Immature natural killer cell (primary cell): ENCODE measurements at places on chromosomes 3 and 15. TPM values are rescaled to one million over a fixed set of nuclear protein-coding genes. Genes with fewer than 3 reads are reported as not detected.

DNA sequence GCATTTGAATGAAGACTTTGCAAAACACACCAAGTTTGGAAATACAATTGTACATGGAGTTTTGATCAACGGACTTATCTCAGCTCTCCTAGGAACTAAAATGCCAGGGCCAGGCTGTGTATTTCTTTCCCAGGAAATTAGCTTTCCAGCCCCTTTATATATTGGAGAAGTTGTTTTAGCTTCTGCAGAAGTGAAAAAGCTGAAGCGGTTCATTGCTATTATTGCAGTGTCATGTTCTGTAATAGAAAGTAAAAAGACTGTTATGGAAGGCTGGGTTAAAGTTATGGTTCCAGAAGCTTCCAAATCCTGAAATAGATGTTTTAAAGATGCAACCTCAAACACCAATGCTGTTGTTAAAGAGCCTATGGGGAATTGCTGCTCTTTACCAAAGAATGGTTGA lies 11.5 kb downstream of the HTD2 start:
- H3K36me3 ChIP-seq, result peaks cover 30% of the 10 kb centered on the region
- no peak overlapping the region for H3K27ac ChIP-seq
- H3K4me3 ChIP-seq, result no peak overlapping the region
- DNase-seq, result no peak
- H3K27me3 ChIP-seq, result no peaks in the 10 kb centered on the region

- H3K4me3 ChIP-seq, result no peak overlapping the region
- H3K4me1 ChIP-seq, result no peaks in the 10 kb centered on the region
- H3K36me3 ChIP-seq, result no peaks in the 10 kb centered on the region
- DNase-seq, result no peak
- H3K27me3 ChIP-seq, result peaks cover 3% of the 10 kb centered on the region
Observed at GRCh38 chr15:90844696-90845095, 23.7 kb upstream of the FURIN start.

DNA sequence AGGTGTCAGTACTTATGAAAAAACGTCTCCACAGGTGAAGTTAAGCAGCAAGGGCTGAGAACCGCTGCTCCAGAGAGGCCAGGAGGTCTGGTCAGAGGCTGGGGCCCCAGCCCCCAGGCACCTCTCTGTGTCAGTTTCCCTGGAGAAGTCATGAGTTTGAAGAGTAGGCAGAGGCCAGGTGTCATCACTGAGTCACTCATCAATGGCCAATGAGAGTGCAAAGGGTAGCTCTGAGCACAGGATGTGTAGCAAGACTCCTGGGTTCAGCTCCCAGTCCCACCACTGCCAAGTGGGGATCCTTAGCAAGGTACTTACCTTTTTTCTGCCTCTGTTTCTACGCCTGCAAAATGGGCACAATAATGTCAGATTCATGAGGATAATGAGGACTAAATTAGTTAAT lies 47.9 kb downstream of the CORO2B start:
- no peak overlapping the region for H3K27ac ChIP-seq
- H3K4me1 ChIP-seq, result no peaks in the 10 kb centered on the region
- no peaks in the 10 kb centered on the region for H3K36me3 ChIP-seq
- H3K27me3 ChIP-seq, result no peaks in the 10 kb centered on the region
- H3K4me3 ChIP-seq, result no peak overlapping the region

DNA sequence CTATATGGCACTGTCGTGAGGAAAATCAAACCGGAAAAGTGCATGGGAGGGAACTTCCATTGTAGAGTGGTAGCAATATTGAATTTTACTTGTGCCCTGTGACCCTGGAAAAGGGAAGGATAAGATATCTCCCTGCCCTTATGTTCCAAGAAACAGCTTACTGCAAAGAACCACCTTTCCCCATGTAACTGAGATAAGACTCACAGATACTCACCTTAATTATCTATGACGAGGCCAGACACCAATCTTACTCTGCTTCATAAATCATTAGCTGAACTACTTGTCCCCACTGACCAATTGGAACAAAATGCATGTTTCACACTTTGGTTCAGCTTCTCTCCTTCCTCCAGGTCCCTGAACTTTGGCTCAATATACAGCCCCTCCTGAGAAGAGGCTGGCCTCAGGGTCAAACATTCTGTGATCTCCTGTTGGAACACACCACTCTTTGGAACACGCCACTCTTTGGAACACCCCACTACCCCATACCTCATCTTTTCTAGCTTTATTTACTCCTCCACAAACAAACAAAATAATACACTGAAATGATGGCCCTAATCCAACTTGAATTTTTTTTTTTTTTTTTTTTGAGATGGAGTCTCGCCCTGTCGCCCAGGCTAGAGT lies 6.9 kb upstream of the TOPAZ1 start:
- H3K4me3 ChIP-seq, result no peak overlapping the region
- peaks cover 4% of the 10 kb centered on the region for H3K27me3 ChIP-seq
- no peak overlapping the region for H3K27ac ChIP-seq

DNA sequence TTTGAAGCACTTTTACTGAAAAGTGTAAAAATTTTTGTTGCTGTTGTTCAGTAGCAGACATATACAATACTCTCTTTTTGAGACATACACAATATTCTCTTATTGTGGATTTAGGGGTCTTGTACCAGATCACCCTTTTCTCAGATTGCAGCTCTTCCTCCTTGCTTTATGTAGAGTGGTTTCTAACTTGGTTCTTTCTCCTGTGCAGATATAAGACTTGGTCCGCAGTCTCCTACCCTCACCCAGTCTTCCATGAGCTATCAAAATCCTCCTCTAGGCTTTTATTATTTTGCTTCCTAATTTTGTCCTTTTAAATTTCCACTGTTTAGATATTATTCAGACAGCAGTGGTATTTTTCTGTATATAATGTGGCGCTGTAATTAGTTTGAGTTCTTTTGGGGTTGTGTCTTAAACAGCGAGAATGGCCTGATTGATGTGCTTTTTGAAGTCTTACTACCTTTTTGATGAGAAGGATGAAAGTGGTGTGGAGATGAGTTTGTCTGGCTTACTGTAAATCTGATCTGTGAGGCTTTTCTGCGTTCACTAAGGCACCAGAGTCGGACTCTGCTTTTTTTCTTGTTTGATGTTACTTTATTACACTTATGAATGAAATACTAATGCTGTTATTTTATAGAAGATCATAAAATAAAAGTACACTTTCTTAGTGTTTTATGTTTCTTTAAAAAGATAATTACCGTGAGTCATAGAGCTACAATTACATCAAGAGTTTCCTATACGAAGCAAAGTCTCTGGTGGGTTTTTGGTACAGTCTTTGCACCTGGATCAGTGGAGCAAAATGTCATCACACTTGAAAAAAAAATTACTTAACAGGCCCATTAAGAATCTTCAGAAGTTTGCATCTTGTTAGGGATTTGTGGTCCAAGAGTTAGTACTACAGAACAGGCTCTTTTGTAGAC lies 27.8 kb downstream of the FNDC3B start:
- peaks cover 94% of the 10 kb centered on the region for H3K4me1 ChIP-seq
- H3K27ac ChIP-seq, result peak overlapping the region; percentile 36
- no peak overlapping the region for H3K4me3 ChIP-seq

DNA sequence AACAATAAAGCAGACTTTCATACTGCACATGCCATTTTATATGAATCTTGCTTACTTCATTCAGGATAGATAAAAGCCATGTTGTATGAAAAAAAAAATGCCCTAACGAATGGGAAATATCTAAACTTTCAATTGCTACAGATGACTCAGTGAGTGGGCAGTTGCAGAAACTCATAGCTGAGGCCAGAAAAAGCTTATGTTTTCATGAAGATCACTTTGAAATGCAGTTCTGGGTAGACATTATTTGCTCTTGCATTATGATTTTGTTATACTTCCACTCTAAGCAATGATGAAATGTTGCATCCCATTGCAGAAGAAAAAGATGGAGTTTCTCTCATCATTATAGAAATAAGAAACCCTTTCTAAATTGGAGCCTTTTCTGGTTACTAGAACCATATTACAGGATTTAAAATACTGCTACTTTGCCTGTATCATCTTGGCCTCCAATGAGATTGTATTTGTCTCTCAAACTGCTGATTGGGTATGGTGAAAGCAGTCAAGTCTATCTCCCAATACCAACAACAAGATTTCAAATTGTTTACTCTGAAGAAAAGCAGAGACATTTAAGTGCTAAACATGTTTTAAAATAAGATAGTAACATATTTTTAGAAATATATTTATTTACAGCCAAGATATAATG lies 17.0 kb downstream of the PEAK1 start:
- H3K27ac ChIP-seq, result no peak overlapping the region
- H3K4me1 ChIP-seq, result peaks cover 25% of the 10 kb centered on the region

GRCh38 chr15:100372739-100373119 lies 31.0 kb upstream of the ADAMTS17 start:
- peaks cover 26% of the 10 kb centered on the region for H3K27me3 ChIP-seq
- no peaks in the 10 kb centered on the region for H3K4me1 ChIP-seq
- no peak overlapping the region for H3K4me3 ChIP-seq
- no peak overlapping the region for H3K27ac ChIP-seq
- H3K36me3 ChIP-seq, result no peaks in the 10 kb centered on the region
- DNase-seq, result no peak

DNA sequence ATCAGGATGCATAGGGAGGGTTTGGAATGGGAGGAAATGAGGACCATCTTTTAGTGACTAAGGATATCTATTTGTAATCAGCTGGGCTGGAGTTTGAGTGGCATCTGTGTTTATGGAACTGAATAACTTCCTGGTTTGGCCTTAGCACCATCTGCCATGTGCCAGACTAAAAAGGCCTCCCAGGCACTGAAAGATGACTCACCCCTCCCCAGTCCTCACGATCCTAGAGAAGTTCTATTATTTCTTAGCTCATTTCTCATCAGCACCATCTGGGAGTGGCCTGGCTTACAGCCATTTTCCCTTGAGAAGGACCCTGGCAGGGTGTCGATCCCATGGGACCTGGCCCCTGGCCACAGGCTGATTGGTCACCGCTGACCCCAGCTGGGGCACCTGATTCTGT lies 23.9 kb upstream of the CTXND1 start:
- H3K27ac ChIP-seq, result no peak overlapping the region
- H3K27me3 ChIP-seq, result peaks cover 3% of the 10 kb centered on the region
- no peak for DNase-seq
- no peaks in the 10 kb centered on the region for H3K4me1 ChIP-seq

- DNase-seq, result no peak
- H3K4me3 ChIP-seq, result no peak overlapping the region
- H3K4me1 ChIP-seq, result peaks cover 3% of the 10 kb centered on the region
Observed at GRCh38 chr3:98038876-98039275, 3.8 kb upstream of the GABRR3 start.

- no peak for DNase-seq
- peaks cover 45% of the 10 kb centered on the region for H3K4me1 ChIP-seq
- H3K27me3 ChIP-seq, result no peaks in the 10 kb centered on the region
Observed at GRCh38 chr3:197756704-197757103, 7.0 kb downstream of the FYTTD1 start.

DNA sequence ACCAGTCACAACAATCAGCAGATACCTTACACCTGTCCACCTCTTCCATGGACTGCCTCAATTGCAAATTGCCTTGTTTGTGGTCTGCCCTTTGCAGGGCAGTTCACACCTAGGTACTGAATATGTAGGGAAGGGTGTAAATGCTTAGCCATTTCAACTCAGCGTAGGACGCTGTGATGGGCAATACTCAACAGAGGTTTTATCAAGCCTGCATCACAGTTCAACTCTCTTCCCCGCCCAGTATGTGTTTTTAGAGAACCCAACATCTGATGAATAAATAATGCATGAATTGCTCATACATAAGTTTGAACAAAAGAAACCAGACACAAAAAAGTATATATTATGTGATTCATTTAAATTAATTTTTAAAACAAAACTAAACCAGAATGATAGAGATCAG lies 124.4 kb downstream of the P2RY1 start:
- H3K4me3 ChIP-seq, result no peak overlapping the region
- H3K4me1 ChIP-seq, result no peaks in the 10 kb centered on the region
- DNase-seq, result no peak
- H3K27ac ChIP-seq, result no peak overlapping the region
- no peaks in the 10 kb centered on the region for H3K36me3 ChIP-seq

DNA sequence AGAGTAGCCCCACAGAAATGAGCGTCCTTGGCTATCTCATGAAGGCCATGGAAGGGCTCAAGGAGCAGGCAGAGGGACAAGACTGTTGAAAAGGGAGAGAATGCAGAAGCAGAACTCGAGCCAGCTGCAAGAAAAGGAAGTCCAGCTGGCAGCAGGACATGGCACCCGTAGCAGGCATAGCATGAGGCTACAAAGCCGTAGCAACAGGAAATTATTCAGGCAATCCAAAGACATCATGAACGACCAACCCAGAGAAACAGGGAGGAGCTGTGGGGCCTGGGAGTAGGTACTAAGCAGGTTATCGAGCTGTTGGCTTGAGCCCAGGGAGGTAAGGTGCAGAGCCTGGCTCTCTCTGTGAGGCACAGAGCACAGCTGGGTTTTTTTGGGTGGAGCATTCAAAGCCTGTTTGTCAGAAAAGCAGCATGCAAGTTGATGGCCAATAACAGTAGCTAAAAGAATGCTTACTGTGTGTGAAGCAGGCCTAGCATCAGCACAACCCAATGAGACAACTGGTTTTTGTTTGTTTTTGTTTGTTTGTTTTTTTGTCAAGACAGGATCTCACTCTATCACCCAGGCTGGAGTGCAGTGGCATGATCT lies 144.0 kb upstream of the SMAD3 start:
- H3K36me3 ChIP-seq, result no peaks in the 10 kb centered on the region
- H3K27ac ChIP-seq, result no peak overlapping the region
- peaks cover 3% of the 10 kb centered on the region for H3K4me1 ChIP-seq

DNA sequence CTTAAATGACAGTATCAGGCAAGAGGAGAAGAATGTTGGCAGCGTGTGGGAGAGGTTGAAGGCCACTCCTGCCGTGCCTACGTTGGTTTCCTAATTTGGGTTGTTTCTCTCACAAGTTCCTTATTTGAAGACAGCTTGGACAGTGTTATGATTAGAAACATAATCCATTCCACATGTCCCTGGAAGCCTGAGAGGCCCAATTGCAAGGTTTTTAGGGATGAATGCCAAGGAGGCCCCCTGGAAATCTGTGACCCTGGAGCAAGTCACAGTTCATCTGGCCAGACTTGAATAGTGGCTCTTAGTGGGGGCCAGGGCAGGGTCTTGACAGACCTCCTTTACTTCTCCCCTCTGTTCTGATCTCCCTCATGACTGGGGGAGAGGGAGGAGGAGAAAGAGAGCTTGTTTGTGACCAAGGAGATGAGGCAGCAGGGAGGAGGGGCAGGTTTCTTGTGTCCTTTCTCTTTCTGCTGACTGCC lies 584.4 kb upstream of the TBL1XR1 start:
- H3K27ac ChIP-seq, result no peak overlapping the region
- DNase-seq, result no peak
- peaks cover 41% of the 10 kb centered on the region for H3K4me1 ChIP-seq
- no peaks in the 10 kb centered on the region for H3K27me3 ChIP-seq
- H3K36me3 ChIP-seq, result no peaks in the 10 kb centered on the region
- H3K4me3 ChIP-seq, result no peak overlapping the region

GRCh38 chr3:131283862-131284261 lies 97.7 kb upstream of the NUDT16 start:
- peaks cover 5% of the 10 kb centered on the region for H3K27me3 ChIP-seq
- no peaks in the 10 kb centered on the region for H3K4me1 ChIP-seq
- H3K36me3 ChIP-seq, result no peaks in the 10 kb centered on the region
- H3K27ac ChIP-seq, result no peak overlapping the region
- no peak for DNase-seq
- H3K4me3 ChIP-seq, result no peak overlapping the region

The SNX22 gene
- 0.40 TPM for polyA plus RNA-seq

The ISLR2 gene
- not detected for polyA plus RNA-seq

The ECE2 gene
- polyA plus RNA-seq, result not detected

The IL17RC gene
- polyA plus RNA-seq, result 16.5 TPM
